ENCODE measurements at places on chromosomes 4 and X.

DNA sequence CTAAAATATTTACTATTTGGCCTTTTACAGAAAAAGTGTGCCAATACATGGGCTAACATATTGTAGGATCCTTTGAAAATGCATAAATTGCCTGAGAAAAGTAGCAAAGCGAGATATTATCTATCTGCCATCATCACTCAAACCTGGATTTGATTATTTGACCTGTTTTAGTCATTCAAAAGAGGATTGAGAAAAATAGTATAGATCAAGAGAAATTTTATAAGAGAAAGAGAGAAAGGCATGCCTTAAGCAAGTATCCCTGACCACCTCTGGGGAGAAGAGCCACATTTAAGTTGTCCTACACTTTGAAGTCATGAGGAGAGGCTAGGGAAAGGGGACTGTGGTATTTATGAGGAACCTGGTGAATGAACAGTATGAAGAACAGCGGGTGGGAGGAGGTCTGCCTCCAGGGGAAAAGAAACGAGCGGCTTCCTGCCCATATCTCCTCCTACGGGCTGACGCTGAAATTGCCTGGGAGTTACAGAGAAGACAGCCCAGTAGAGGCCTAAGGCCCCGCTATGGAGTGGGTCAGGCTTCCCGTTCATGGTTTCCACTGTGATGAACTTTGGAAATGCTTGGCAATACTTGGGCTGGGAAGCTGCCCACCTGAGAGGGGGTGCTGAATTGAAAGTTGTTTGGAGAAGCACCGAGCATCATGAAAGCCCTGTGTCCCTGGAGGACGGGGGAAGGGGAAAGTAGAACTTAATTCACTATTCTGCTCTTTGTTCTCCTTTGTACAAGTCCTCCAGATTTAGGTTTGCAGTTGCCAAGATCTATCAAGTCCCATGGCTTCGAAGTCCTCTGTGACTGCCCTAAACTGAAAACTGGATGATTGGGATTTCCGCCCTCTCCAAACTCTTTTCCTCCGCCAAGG lies 106.9 kb upstream of the ACSL4 start:
- no peak for DNase-seq

- no peak for DNase-seq
Measured at GRCh38 chr4:129254526-129254925, 158.6 kb downstream of the C4orf33 start.

GRCh38 chr4:112141366-112142138 lies 3.7 kb upstream of the FAM241A start:
- no peak for DNase-seq

- DNase-seq = no peak
Measured at GRCh38 chrX:97751735-97752134, 868.0 kb downstream of the RPA4 start.

Data from left hindlimb (tissue), 1 donor.